ENCODE measurements at places on chromosomes 1 and 21.

- no peak for DNase-seq
These were observed 96.8 kb upstream of the DPT start for GRCh38 chr1:168825820-168826219.

DNA sequence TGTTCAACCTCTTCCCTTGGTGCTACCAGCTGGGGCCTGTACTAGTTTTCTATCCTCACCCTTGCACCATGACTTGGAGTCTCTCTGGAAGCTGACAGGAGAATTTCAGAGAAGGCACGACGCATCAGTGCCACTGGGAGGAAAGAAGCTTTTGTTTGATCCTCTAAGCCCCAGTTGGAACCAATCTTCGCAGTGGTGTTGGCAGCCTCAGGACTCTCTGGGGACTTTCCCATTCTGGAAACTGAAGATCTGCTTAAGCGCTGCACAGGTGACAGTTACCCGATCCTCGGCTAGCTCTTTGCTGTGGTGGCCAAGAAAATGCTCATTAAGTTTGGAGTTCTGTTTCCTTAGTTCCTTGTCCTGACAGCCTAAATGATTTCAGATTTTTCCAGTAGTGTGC, 222.3 kb downstream of the RHOU start:
- DNase-seq: no peak

DNA sequence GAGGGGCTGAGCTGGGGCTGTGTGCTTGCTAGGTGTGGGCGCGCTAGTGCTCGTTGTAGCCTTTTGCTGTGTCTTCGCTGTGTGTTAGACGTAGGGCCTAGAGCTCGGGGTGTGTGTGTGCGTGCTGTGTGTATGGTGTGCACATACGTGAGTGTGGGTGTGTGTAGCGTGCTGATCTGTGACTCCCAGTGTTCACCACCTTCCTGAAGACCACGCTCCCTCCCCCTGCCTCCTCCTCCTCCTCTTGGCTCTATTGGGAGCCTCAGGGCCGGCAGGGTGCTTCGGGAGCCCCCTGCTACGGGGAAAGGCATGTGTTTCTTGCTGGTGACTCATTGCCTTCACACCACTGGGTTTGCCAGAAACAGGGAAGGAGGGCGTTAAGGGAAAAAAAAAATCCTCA, 9.4 kb upstream of the KCNC4 start:
- no peak for DNase-seq

GRCh38 chr1:52727114-52727586, 897 bp downstream of the ZYG11B start:
- DNase-seq: no peak

- DNase-seq: no peak
These were observed 282.7 kb downstream of the NPHP4 start for GRCh38 chr1:5709461-5709975.

GRCh38 chr1:226776066-226776465, 37.0 kb upstream of the ITPKB start:
- DNase-seq: no peak

GRCh38 chr1:51274676-51275075, 38.6 kb downstream of the RNF11 start:
- DNase-seq: no peak

GRCh38 chr21:42207426-42207825, 11.5 kb upstream of the ABCG1 start:
- DNase-seq: no peak

- DNase-seq: no peak
These were observed 3.9 kb upstream of the TNFRSF8 start for GRCh38 chr1:12059226-12059625.

DNA sequence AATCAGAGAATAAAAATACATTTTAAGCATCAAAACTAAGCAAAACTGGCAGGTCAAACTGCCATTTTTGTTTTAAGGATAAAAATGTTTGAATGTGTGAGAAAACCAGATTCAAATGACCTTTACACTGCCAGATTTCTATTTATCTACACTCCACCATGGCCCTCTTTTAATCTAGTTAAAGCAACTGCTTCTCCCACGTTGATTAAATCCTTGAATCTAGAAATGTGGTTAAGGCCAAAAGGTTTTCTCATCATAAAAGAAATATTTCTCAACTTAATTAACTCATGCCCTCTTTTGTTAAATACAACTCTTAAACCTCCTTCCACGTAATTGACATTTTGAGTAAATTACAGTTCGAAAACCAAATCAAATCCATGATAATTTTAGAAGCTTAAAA, 15.0 kb downstream of the EGLN1 start:
- DNase-seq: no peak

GRCh38 chr1:111600886-111601386, 18.7 kb upstream of the RAP1A start:
- DNase-seq: no peak

DNA sequence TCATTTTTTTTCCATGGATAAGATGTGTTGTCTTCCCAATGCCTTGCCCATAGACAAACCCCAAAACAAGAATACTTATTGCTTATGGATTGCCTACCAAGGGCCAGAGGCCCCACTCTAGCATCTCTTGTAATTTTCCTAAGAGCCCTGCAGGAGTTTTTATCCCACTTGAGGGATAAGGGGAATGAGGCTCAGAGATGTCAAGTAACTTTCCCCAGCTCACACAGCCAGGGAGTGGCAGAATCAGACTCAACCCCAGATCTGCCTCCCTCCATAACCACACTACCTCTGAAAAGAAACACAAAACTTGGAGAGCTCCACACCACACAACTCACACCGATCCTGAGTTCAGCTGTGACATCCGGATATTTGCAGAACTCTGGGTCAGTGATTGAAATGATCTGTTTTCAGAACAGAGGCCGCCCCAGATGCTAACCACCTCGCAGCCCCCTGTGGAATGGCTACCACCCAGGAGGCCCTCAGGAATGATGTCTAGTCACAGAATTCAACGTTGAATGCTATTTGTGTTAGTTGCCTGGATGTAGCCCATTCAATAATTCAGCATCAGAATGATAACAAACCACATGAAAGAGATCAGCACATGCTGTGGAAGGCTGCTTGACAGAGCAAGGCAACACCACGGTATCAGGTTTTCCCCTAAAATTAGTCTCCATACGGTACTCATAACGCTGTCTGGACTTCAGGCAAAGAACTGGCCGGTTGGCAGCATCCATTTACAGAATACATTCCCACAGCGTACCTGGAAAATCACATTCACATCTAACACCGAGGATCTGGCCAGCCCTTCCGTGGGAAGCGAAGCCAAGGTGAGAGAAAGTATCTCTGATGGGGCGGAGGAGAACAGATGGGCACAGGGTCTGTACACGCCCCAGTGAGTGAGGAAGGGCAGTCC, 231.9 kb downstream of the TOMM20 start:
- no peak for DNase-seq

GRCh38 chr1:61028136-61028535, 54.2 kb upstream of the NFIA start:
- no peak for DNase-seq

DNA sequence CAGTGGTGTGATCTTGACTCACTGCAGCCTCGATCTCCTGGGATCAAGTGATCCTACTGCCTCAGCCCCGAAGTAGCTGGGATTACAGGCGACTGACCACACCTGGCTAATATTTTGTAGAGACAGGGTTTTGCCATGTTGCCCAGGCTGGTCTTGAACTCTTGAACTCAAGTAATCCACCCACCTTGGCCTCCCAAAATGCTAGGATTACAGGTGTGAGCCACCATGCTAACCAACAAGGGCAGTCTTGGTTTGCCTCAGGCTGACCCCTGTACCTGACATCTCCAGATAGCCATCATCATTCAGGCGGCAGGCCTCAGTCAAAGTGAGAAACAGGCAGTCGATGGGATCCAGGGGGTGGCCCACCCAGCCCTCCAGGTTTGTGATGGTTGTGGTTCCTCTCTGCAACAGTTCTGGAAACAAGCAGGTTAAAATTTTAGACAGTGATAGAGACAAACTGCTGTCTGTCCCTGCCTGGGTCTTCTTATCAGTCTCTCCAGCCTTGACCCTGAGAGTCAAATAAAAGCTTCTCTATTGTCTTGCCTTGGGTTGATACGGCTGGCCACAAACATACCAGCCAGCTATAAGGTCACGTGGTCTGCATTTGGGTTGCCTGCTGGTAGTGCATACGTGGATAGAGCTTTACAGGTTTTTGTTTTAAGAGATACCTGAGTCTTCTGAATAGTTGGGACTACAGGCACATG, 26.8 kb downstream of the UROD start:
- no peak for DNase-seq

DNA sequence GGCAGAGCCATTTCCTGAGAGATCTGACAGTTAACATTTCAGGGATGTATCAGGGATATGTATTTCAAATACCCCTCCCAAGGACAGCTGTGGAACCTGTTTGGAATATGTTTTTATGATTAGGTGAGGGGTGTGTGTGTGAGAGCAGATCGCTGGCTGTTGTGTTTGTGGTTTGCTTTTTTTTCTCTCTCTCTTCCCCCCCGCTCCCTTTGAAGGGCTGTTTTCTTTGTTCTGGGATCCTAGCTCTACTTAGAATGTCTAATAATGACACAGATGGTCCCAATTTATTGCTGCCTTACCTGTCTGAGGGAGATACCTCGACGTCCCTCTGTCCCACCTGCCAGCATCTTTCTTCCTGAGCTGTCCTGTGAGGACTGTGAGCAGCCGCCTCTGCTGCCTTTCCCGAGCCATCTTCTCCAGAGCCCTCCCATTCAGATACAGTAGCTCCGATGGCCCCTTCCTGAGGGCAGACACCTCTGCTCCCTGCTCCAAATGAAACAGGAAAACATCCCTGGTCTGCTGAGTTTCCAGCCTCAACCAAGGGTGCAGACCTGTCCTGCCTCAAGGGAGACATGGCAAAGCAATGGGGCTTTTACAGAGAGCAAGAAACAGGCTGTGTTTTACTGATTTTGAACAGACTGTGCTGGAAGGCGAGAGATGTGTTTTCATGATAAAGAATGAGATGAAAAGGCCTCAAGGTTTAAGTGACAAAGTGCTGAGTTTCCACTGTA, 138.0 kb upstream of the TNR start:
- DNase-seq: no peak

DNA sequence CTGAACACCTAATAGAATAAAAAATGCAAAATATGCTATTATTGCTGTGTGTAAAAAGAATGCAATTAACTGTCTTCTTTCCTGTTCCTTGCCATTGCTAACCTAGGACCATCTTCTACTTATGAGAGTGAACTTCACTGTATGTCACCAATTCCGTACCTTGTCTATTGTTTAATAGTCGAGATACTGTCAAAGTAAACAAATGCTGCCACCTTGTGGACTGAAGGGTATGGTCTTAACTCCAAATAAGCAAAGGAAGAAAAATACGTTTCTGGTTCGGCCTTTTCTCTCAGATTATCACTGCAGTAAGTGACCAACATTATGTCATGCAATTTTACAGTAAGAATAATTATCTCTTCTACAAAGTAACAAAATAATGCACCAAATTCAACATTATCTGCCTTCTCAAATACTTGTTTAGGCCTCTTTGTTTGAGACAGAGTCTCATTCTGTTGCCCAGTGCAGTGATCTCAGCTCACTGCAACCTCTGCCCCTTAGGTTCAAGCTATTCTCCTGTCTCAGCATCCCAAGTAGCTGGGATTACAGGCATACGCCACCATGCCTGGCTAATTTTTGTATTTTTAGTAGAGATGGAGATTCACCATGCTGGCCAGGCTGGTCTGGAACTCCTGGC, 133.4 kb downstream of the COP1 start:
- DNase-seq: no peak

- DNase-seq: no peak
These were observed 97.5 kb upstream of the KIAA1614 start for GRCh38 chr1:180815188-180815587.

DNA sequence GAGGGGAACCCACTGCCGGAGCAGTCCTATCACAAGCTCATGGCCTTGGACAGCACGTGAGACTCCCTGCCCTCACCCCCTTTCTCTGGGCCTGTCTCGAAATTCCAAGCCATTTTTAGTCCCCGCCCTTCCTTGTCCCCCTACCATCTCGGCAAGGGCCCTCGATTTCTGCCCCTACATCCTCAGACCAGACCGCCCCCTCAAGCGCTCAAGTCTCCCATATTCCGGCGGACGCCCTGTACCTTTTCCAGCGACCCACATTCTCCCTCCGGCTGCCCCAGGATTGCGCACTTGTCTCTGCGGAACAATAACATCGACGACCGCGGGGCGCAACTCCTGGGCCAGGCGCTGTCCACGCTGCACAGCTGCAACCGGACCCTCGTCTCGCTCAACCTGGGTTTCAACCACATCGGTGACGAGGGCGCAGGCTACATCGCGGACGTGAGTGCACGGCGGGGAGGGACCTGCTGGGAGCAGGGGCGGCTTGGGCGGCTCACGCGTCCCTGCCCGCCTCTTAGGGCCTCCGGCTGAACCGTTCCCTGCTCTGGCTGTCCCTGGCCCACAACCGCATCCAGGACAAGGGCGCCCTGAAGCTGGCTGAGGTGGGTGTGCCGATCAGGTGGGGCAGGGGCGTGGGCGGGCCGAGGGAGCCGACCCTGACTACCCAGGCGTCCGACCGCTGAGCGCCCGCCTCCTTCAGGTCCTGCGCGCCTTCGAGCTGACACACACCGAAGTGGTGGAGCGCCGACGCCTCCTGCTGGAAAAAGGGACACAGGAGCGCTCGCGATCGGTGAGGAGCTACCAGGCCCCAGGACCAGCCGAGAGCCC, 7.0 kb downstream of the LRRC71 start:
- peak; percentile 70 for DNase-seq

DNA sequence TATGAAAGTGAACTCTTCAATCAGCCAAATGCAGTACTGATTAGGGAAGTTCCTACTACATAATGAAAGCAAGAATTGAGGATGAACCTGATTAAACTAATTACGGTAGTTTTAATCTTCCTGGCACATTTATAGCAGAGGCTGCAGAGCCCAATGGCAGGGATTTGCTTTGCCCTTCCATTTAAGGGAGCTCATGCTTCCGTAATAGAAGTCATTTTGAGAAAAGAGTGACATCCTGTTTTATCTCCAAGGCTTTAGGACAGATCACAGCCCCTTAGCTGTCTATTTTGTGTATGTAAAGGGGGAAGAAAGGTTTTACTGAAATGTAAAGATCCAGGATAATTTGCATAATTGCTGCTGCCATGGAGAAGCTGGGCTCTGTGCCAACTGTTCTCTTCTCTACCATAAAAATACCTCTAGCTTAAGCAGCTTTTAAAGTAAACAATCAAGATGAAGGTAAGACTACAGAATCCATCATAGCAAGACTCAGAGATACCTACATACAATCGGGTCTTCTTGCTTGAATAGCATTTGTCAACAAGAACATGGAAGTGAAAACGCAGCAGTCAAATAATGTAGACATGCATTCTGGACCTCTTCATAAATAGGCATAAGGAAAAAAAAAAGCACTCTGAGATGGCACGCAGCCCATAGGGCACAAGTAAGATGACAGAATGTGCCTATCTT, 62.5 kb downstream of the ASH1L start:
- no peak for DNase-seq

GRCh38 chr1:172266528-172267174, 153.8 kb upstream of the C1orf105 start:
- no peak for DNase-seq

DNA sequence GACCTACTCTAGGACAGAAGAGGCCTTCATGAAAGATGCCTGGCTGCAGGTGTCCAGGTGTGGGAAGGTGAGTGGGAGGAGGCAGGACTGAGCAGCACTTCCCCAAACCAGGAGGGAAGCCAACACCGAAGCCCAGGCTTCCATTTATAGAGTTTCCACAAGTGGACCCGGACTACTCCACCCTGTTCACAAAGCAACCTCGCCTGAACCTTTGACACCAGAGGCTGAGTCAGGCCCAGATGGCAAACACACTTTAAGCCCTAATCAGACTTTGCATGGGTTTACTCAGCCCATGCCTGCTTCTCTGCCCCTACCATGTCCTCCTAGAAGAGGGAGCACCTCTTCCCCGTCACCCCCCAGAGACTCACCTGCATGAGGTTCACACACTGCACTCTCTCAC, 14.0 kb downstream of the PRR9 start:
- no peak for DNase-seq

GRCh38 chr1:211376807-211377470, 50.3 kb downstream of the TRAF5 start:
- no peak for DNase-seq
